ENCODE measurements at places on chromosomes 6 and 20.
A peak's percentile ranks its signal among the peaks of the same experiment; 100 is the strongest.

DNA sequence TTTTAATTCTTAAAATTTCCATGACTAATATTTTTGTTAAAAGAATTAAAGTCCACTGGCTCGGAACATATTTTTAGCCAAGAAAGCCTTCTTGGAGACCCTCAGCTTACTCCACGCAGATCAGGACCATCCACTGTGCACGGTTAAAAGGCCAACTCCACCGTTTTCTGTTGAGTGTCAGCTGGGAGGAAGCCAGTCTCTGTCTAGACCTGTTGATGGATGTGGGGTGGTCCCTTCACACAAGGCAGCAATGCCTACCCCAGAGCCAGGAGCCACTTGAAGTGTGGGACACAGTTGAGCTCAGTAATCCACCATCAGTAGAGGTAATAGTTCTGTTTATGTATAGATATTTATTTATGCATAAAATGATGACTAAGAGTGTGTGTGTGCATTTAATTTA lies 19.9 kb upstream of the QKI start:
- no peak for DNase-seq

- DNase-seq: peak; percentile 53
Observed at GRCh38 chr6:146700078-146700686, 101.4 kb downstream of the ADGB start.

GRCh38 chr6:135493218-135493961 lies 4.2 kb downstream of the AHI1 start:
- DNase-seq: no peak

GRCh38 chr6:106453756-106454367 lies 93.3 kb downstream of the CRYBG1 start:
- DNase-seq: no peak

DNA sequence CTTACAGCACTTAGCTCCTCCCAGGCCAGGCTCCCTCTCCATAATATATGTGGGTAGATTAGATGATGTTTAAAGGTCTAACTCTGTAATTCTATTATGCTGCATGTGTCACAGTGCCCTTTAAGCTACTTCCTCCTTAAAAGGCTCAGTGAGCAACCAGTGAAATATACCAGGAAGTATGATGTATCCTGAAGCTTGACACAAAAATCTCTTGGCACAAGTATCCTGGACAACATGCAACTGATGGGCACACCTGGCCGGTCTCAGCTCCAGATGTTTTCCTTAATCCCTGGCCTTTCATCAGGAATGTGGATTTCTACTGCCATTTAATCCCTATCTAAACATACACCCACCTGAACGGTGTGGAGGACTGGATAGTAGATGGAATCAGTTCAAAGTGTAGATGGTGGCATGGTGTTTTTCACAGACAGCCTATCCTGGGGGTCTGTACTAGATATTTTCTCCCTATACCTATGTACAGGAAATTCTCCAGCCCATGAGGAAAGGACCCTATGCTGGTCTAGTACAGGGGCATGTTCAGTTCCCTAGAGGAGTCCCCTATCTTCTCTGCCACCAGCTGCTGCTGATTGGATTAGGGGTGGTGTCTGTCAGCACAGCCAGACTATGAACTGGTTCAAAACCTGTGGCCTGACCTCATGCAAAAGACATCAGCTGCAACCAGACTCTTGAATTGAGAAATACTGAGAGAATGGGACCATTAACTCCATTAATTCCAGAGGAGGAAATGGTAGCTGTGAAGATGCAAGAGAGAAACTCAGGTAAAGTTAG lies 59.4 kb upstream of the CITED2 start:
- no peak for DNase-seq

- DNase-seq: no peak
Observed at GRCh38 chr6:158970640-158971275, 29.2 kb downstream of the RSPH3 start.

GRCh38 chr6:135506270-135506997 lies 8.9 kb upstream of the AHI1 start:
- no peak for DNase-seq

DNA sequence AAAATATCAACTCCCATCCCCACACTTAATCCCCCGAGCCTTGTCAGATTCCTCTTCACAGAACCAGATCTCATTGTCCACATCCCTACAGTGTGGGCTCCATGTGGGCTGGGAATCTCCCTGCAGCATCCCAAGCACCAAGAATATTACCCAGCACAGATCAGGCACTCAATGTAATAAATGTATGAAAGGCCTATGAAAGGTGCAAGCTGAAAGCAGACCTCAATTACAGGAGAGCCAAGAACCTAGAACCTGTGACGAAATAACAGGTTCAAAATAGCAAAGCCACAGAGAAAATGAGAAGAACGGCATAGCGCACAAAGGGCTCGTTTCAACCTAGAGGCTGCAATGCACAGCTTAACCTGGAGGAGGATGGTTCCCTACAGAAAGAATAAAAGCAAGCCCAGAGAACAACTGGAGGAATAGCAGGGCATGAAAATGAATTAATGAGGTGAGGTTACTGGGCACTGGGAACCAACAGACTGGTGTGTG lies 3.1 kb downstream of the SLC23A2 start:
- no peak for DNase-seq

- DNase-seq: no peak
Observed at GRCh38 chr6:16658348-16659034, 102.8 kb downstream of the ATXN1 start.

DNA sequence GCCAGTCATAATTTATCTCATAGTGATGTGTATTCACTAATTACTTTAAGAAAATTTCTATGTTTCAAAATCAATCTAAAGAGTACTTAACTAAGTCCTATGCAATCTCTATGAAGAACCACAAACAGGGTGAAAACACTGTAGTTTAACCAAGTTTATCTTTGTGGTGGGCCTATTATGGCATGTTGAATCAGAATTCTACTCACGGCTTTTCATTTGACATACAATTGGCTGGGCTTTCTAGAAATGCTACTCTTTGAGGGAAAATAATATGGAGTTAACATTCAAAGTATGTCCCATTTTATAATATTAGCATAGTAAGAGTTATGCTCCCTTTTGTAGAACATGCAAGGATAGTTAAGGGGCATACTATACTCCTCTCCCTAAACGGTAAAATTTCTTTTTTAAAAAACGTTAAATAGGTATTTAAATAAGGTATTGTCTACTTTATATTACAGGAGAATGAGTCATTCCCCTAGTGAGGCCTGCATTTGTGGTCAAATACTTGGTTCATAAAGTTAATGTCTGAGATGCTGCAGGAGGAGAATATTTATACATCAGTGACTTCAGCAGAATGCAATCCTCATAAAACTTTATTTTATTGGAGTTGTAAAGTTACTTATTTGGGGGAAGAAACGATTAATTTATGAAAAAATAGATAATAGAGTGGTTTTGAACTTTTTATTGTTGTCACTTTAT lies 1.8 kb downstream of the MOXD1 start:
- no peak for DNase-seq

- DNase-seq: no peak
Observed at GRCh38 chr6:18213439-18213838, 50.9 kb downstream of the DEK start.

DNA sequence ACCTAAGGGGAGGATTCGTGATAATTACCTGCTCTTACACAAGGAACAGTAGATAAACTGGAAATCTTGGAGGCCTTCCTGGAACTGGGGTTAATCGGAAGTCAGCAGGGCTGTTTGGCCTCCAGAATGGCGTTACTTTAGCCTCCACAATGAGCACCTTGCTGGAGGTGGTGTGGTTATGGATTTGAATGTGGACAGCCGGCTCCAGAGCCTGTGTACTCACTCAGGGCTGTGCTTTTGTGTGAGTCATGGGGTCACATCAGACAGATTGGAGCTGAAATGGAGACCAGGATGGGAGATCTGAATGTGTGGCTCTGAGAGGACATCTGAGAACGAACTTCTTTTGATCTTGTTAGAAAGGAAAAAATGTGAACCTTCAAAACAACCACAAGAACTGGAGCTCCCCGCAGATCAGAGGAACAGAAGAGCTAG lies 30.4 kb downstream of the IGF2R start:
- DNase-seq: no peak

- DNase-seq: no peak
Observed at GRCh38 chr6:151015101-151015700, 149.7 kb downstream of the MTHFD1L start.

GRCh38 chr6:24458134-24458533 lies 31.2 kb downstream of the GPLD1 start:
- no peak for DNase-seq

GRCh38 chr20:44891826-44892225 lies 6.3 kb downstream of the YWHAB start:
- DNase-seq: no peak

GRCh38 chr20:1868856-1869255 lies 26.4 kb upstream of the SIRPA start:
- DNase-seq: no peak

DNA sequence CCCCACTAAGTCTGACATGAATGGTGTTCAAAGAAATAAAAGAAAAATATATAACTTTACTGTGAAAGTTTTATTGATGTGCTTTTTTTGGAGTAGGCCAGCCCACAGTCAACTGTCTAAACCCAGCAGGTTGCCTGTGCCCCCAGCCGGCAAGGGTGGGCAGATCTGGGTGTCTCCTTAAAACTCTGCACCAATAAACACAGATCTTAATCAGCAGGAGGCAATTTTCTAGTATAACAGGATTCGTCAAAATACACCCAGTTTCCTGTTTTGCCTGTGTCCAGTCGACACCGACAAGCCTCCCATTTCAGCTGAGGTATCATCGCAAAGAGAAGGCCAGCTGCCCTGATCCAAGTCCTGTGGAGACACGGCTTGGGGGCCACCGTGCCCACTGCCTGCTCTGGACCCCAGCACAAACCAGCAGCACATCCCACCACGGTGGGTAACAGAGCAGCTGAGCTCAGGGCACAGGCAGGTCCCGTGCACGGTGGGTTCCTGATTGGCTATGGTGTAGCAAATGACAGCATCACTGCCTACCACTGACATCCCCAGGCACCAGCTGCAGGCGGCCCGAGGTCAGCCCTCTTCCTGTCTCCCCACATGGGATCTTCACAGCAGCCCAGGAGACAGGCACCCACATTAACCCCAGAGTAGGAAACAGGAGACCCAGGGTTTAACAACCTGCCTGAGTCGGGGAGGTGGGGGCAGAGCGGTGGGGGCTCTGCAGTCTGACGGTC lies 15.7 kb downstream of the BMP7 start:
- DNase-seq: no peak

DNA sequence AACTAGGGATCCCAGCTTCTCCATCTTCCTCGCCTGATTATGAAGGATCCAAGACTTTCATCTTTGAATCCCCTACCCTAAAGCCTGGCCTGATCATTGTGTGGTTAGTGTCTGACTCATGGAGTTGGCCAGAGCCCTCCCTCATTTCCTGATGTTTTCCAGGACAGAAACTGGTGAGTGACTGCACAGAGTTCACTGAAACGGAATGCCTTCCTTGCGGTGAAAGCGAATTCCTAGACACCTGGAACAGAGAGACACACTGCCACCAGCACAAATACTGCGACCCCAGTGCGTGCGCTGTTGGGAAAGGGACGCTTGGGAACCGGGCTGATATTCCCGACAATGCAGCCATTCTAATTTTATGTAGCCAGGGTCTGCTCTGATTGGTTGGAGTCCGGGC lies 4.0 kb downstream of the CD40 start:
- no peak for DNase-seq

GRCh38 chr6:133837801-133838349 lies 51.0 kb upstream of the TCF21 start:
- no peak for DNase-seq

DNA sequence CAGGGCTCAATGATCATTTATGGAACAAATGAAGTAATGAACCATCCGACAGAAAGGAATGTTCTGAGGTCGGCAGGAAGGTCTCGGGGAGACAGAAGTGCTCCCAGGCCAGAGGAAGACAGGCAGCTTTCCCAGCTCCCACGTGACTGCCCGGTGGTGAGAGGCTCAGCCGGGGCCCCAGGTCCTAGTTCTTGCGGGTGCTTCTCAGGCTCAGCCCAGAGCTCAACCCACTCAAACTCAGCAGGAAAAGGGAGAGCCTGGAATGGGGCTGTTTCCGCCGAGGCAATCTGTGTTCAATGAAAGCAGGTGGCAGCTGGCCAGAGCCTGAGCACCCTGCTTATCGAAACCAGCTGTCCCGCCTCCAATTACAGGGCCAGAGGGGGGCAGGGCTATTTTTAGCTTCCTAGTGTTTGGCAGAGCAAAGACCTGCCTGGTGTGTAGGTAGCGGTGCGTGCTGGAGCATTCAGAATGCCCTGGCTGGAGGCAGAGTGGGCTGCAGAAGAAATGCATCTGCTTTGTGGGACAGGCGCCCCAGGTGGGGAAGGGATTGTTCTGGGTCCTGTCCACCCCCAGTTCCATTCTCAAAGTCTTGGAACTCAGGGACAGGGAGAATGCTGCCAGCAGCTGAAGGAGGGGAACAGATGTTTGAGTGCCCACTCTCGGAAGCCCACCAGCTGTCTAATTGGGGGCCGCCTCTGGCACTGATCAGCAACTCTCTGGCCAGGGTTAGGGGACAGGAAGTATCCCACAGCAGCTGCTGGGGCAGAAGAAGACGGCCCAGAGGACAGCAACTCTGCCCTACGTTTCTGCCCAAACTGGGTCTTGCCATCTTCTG lies 145.1 kb downstream of the PREX1 start:
- no peak for DNase-seq

DNA sequence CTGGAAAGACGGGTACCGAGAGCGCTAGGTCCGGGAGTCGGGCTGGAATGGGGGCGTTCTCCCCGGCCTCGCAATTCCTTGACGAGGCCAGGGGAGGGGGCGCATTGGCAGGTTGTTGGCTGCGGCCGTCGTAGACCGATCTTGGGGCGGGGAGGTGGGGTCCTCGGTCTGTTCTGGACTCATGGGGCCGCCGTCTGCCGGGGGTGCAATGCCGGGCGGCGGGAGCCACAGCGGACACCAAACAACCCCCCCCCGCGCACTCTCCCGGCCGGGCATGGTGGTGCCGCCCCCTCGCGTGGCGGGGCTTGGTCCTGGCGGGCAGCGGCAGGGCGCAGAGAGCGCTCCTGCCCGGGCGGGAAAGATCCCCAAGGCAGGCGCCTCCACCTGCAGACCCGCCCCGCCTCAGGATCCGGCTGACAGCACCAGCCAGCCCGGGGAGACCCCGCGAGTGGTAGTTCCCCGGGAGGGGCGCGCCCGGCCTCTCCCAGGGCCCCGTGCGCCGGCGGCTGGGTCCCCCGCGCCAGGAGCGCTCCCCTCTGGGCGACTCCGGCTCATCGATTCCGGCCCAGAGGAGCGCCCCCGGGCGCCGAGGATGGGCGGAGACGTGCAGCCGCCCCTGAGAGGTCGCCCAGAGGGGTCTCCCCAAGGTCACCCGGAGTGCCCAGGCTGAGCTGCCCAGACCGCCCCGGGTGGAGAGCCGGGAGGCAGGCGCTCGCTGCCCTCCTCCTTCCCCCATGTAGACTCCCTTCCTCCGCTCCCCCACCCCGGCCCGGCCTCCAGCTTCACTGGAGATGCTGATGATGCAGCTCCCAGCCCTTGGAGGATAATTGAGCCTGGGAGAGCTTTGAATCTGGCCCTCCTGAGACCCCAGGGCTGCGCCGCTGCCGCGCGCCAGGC lies 709 bp downstream of the PPP1R16B start:
- no peak for DNase-seq

Measured in left renal cortex interstitium (tissue), 4 donors.